Calu3 (cell line): ENCODE measurements at places on chromosomes 11 and 22. TPM values are rescaled to one million over a fixed set of nuclear protein-coding genes. Genes with fewer than 3 reads are reported as not detected.

GRCh38 chr11:102244681-102245409 is 72.4 kb upstream of the BIRC3 start:
- no peak overlapping the region for H3K27ac ChIP-seq
- peaks cover 10% of the 10 kb centered on the region for H3K4me1 ChIP-seq
- H3K36me3 ChIP-seq: no peaks in the 10 kb centered on the region
- peak; percentile 43 for DNase-seq
- H3K4me3 ChIP-seq: no peak overlapping the region

DNA sequence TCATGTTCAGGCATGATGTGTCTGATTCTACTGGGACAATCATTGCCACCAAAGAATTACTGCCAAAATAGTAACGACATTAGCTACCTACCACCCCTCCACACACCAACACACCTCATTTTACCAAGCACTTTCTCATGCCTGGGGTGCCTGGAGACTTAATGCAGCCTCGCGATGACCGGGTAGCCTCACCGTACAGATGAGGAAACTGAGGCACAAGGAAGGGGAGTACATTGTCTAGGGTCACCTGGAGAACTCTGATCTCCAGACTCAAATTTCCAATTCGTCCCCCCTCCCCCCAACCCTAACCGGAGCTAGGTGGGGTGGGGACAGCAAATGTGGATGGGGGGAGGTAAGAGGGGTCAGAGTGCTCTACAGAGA is 2.7 kb upstream of the RTN4RL2 start:
- no peak for DNase-seq
- peaks cover 47% of the 10 kb centered on the region for H3K27me3 ChIP-seq
- H3K36me3 ChIP-seq: peaks cover 17% of the 10 kb centered on the region
- H3K4me1 ChIP-seq: peaks cover 41% of the 10 kb centered on the region

DNA sequence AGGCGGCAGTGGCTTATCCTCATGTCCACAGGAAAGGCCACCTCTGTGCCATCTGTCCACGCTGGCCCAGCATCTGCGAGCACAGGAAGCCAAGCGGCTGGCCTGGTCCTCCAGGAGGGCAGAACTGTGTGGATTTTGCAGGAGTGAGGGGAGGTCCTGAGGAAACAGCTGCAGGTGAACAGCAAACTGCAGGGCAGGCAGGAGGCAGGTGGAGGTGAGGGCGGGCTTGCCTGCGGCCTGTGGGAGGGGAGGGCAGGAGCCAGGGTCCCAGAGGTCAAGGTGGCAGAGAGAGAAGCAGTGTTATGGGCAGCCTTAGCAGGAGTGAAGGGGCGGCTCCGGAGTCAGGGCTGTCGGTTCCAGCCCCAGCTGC is 369.7 kb downstream of the SHANK2 start:
- H3K27me3 ChIP-seq: no peaks in the 10 kb centered on the region
- peaks cover 30% of the 10 kb centered on the region for H3K36me3 ChIP-seq
- DNase-seq: no peak

DNA sequence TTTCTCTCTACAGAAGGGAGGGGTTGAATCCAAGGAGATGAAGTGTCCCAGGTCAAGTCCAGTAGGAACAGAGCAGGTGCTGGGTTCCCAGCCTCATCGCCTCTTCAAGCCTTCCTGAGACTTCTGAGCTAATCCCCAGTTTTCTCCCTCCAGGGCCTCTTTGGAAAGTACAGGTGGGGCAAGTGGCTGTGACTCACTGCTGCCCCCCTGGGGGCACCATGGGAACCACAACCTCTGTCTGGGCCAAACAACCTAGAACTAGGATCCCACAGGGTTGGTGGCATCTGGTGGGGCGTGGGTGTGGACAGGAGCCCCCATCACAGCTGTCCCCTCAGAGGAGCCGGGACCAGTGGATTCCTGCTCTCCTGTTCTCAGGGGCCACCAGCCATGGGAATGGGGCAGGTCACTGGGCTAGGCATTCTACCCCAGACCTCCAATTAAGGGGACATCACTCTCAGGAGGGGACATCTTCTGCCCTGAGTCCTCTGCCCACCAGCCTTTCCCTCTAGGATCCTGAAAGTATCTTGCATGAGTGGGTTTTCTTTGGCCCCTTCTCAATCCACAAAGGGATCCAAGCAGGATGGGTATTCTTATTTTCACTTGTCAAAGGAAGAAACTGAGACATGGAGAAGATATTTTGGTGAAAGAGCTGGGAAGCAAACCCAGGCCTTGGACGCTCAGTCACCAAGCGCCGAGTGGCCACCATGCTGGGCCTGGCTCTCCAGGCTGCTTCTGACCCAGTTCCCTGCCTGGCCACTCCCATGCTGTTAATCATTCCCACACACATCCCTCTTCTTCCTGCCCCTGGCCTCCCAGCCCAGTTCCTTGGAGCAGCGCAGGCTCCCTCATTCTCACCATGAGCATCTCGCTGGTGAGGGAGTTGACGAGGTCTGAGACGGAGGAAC is 23.8 kb downstream of the LRRC10B start:
- H3K27ac ChIP-seq: no peak overlapping the region
- H3K4me1 ChIP-seq: peaks cover 13% of the 10 kb centered on the region
- peaks cover 55% of the 10 kb centered on the region for H3K27me3 ChIP-seq
- H3K36me3 ChIP-seq: peaks cover 12% of the 10 kb centered on the region
- peak; percentile 63 for DNase-seq
- no peak overlapping the region for H3K4me3 ChIP-seq

DNA sequence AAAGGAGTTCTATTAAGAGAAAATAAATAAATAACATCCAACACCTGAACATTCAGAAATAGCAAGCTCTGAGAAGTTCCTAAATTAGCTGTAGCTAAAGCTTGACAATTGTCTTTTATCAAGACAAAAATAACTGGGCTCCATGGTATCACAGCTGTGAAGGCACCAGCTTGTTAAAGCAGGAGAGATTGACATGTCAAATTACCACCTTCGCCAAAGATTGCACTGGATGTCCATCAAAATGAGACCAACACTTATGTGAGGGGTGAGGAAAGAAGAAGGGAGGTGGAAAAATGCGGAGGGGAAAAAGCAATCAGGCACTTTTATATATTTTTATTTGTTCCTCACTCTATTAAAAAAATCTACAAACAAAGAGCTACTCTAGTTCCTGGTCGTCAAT is 1827.5 kb upstream of the RAG2 start:
- no peak overlapping the region for H3K27ac ChIP-seq
- no peak for DNase-seq
- H3K4me1 ChIP-seq: no peaks in the 10 kb centered on the region
- no peaks in the 10 kb centered on the region for H3K27me3 ChIP-seq
- no peaks in the 10 kb centered on the region for H3K36me3 ChIP-seq

- H3K4me3 ChIP-seq: no peak overlapping the region
- H3K4me1 ChIP-seq: no peaks in the 10 kb centered on the region
- no peak overlapping the region for H3K27ac ChIP-seq
- H3K36me3 ChIP-seq: no peaks in the 10 kb centered on the region
- DNase-seq: no peak
Measured at GRCh38 chr22:45876136-45877035, 100.6 kb downstream of the WNT7B start.

DNA sequence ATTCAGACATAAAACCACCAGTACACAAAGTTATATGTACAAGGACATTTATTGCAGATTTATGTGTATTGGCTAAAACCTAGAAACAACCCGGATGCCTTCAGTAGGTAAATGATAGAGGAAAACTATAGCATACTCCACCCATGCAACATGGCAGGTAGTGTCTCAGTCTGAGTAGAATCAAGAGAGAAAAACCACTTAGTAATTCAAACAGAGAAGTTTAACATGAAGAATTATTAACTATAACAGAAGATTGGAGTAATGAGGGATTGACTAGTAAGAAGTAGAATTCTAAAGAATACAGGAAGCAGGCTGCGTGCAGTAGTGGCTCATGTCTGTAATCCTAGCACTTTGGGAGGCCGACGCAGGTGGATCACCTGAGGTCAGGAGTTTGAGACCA is 16.2 kb upstream of the SPTY2D1 start:
- H3K4me1 ChIP-seq: no peaks in the 10 kb centered on the region
- no peaks in the 10 kb centered on the region for H3K27me3 ChIP-seq
- no peak overlapping the region for H3K4me3 ChIP-seq

DNA sequence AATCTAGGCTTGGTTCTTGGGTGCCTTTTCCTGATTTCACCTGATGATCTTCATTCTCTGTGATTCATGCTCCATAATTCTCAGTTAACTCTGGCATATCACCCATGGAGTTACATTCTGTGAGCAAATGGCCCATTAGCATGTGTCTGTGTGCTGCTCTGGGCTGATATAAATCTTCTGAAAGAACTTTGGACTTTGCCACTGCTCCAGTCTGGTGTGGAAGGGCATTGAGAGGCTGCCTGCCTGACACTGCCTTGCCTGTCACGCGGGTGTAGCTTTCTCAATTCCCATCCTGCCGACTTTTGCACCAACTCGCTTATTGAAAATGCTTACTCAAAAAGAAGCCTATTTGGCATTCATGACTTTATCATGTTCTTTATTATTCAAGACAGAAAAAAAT is 42.2 kb downstream of the FAT3 start:
- no peaks in the 10 kb centered on the region for H3K27me3 ChIP-seq
- no peak overlapping the region for H3K27ac ChIP-seq
- no peak for DNase-seq
- H3K36me3 ChIP-seq: no peaks in the 10 kb centered on the region
- H3K4me3 ChIP-seq: no peak overlapping the region

DNA sequence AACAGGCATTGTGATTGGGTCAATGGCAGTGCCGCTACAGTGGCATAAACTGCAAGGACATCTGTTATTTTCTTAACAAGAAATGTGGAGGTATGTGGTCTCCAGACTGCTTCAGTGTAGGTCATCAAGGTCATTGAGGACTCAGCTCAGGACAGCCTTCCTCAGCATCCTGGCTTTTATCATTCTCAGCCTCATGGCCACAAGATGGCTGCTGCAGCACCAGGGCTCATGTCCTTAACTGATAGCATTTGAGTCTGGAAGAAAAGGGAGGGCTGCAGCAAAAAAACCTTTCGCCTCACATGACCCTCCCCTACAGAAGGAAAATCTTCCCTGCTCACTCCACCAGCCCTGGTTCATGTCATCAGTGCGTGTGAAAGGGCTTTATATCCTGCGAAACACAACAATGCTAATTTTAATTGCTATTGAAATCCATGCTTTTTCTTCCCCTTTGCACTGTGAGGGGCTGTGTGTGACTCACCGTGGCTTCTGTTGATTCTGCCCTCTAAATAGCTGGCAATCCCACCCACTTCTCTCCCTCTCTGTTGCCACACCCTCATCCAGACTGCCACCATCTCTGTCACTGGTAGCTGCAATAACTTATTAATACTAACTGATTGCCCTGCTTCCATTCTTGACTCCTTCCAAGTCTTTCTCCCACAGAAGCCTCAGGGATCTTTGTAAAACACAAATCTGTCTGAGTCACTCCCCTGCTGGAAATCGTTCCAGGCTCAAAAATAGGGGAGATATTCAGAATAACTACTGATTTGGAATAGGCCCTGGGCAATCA is 43.8 kb downstream of the CHRDL2 start:
- peaks cover 36% of the 10 kb centered on the region for H3K27me3 ChIP-seq
- H3K4me3 ChIP-seq: no peak overlapping the region
- no peaks in the 10 kb centered on the region for H3K36me3 ChIP-seq
- no peak for DNase-seq

- H3K4me1 ChIP-seq: peaks cover 8% of the 10 kb centered on the region
- no peaks in the 10 kb centered on the region for H3K36me3 ChIP-seq
- DNase-seq: no peak
- H3K27ac ChIP-seq: no peak overlapping the region
- no peak overlapping the region for H3K4me3 ChIP-seq
Measured at GRCh38 chr11:110287537-110287936, 8.9 kb downstream of the RDX start.

- H3K4me3 ChIP-seq: no peak overlapping the region
Measured at GRCh38 chr11:79430280-79430679, 10.6 kb downstream of the TENM4 start.

GRCh38 chr11:114085965-114086793 is 26.7 kb downstream of the ZBTB16 start:
- no peaks in the 10 kb centered on the region for H3K4me1 ChIP-seq
- H3K27ac ChIP-seq: no peak overlapping the region
- DNase-seq: no peak
- H3K36me3 ChIP-seq: no peaks in the 10 kb centered on the region
- H3K27me3 ChIP-seq: peaks cover 84% of the 10 kb centered on the region
- no peak overlapping the region for H3K4me3 ChIP-seq

- no peak for DNase-seq
- H3K36me3 ChIP-seq: no peaks in the 10 kb centered on the region
- peaks cover 100% of the 10 kb centered on the region for H3K27me3 ChIP-seq
Measured at GRCh38 chr22:26050079-26050478, 119.2 kb upstream of the SEZ6L start.

DNA sequence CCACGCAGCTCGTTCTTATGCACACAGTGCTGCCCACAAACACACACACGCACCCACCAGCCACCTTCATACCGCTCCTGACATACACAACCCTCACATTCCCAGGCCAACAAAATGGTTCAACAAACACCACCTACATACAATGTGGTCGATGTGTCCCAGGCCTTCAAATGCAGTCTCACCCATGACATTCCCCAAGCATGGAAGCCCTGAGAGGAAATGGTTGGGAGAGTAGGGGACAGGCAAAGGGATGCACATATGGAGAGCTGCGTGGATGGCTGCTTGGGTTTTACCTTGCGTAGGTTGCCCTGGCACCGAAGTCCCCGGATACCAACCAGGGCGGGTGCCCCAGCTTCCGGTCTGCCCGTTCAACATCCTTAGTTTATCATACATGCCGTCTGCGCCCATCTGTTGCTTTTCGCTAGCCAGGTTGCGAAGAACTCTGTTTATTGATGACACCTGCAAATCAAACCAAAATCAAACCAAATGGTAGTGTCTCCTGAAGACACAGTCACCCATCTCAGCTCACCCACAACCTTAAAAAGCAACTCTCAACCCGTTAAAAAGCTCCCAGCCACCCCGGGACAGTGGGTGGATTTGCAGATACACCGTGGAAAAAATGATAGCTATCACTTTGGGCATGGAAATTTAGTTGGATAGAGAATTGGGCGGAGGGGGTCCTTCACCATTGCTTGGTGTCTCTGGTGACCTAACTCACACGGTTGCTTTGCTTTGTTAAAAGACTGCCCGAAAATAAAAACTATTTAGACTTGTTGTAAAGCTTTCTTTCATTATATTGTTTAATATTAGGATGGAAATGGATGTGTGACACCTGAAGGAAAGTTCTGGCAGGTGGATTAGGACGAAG is 10.5 kb downstream of the PAX6 start:
- DNase-seq: no peak
- no peaks in the 10 kb centered on the region for H3K36me3 ChIP-seq
- no peak overlapping the region for H3K4me3 ChIP-seq
- H3K4me1 ChIP-seq: no peaks in the 10 kb centered on the region
- no peak overlapping the region for H3K27ac ChIP-seq
- H3K27me3 ChIP-seq: peaks cover 51% of the 10 kb centered on the region

GRCh38 chr11:76763573-76764346 is 19.4 kb upstream of the TSKU start:
- H3K27me3 ChIP-seq: peaks cover 4% of the 10 kb centered on the region
- H3K4me3 ChIP-seq: no peak overlapping the region
- H3K4me1 ChIP-seq: peaks cover 17% of the 10 kb centered on the region
- no peak overlapping the region for H3K27ac ChIP-seq
- no peak for DNase-seq
- no peaks in the 10 kb centered on the region for H3K36me3 ChIP-seq

The CDKN1C gene
- total RNA-seq: 2.2 and 2.4 TPM in 2 replicates

The APBB1 gene
- 2.8 and 2.9 TPM in 2 replicates for total RNA-seq

The IZUMO1R gene
- not detected in 2 replicates for total RNA-seq

The SOX10 gene
- total RNA-seq: not detected in 2 replicates

The APOA1 gene
- total RNA-seq: not detected in 2 replicates
